Central memory CD8-positive, alpha-beta T cell (primary cell): ENCODE measurements at places on chromosomes 5 and 9.

DNA sequence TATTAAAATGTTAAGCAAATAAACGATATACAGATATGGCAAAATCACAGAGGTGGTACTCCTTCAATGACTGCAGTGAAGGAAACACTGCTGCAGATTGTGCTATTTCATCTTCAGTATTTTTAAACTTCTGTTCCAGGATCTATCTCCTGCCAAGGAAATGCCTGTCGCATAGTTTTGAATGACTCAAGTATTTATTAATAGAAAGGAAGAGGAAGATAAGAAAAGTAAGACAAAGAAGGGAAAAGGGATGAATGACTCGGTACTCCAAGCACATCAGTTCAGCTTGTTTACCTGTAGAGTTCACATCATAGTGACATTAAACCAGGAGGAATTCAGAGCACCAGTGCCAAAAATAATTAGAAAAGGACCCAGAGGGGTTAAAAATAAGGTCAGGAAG lies 5.1 kb upstream of the GPX8 start:
- H3K4me1 ChIP-seq = no peaks in the 10 kb centered on the region
- H3K27me3 ChIP-seq = no peaks in the 10 kb centered on the region
- H3K4me3 ChIP-seq = no peak overlapping the region
- no peak for DNase-seq

GRCh38 chr5:112412346-112412745 lies 6.7 kb downstream of the EPB41L4A start:
- H3K36me3 ChIP-seq = no peaks in the 10 kb centered on the region
- H3K4me1 ChIP-seq = no peaks in the 10 kb centered on the region
- no peak overlapping the region for H3K4me3 ChIP-seq
- H3K27me3 ChIP-seq = peaks cover 67% of the 10 kb centered on the region
- DNase-seq = no peak

DNA sequence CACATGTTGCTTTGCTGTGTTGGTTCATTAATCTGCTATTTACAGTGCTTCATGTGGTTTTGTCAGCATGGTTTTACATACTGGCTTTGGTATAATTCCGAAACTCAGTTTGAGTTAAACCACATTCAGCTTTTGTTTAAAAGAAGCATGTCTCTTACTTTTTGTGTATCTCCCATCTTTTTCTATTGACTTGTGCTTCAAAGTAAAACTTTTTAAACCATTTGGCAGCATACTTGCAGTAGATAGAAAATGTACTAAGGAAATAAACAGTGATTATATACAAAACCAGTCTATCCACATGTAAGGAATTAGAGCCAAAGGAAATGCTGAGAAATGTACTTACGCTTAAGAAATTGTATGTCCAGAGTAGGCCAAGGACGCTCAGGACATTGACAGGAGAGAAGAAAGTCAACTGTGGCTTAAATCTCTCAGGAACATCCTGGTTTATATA lies 286.9 kb downstream of the ARHGEF28 start:
- peaks cover 6% of the 10 kb centered on the region for H3K4me1 ChIP-seq
- DNase-seq = no peak
- no peaks in the 10 kb centered on the region for H3K27me3 ChIP-seq
- H3K36me3 ChIP-seq = no peaks in the 10 kb centered on the region
- no peak overlapping the region for H3K27ac ChIP-seq

- H3K36me3 ChIP-seq = peaks cover 2% of the 10 kb centered on the region
- no peak for DNase-seq
These were observed 76.9 kb upstream of the IFNK start for GRCh38 chr9:27447031-27447683.

DNA sequence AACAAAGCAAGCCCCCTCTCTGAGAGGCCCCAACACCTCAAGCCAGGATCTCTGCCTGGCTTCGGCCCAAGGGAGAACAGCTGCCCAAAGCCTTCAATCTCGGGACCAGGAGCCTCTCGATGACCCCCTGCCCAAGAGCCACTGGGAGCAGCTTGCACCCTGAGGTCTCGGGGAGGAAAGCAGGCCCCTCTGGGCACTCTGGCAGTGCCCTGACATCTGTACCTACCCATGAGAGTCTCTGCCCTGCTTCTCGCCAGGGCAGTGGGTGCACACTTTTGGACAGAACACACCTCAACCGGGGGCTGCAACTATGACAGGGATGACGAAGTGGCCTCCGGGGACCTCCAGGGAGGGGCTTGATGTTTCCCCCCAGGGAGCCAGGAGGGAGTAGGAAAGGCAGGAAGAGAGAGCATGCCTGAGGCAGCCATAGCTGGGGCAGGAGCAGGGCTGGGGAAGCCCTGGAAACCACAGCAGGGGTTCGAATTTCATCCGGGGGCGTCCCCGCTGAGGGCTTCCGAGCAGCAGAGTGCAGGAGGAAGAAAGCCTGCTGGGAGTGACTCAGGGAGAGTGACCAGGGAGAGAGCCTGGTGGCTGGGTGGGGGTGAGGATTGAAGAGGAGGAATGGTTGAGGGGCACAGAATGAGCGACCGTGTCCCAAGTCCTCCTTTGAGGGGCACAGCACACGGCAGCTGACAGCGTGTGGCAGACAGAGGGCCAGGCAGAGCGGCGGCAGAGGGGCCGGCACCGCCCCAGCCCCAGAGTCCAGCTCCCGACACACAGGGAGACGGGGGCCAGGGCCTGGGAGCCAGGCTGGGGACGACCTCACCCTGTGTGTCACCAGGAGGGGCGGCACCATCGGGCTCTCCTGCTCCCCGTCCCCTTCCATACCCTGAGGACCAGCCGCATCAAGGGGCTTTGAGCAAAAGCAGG lies 1.8 kb downstream of the LPCAT1 start:
- no peaks in the 10 kb centered on the region for H3K27me3 ChIP-seq
- peaks cover 40% of the 10 kb centered on the region for H3K36me3 ChIP-seq
- peak; percentile 8 for DNase-seq
- peaks cover 56% of the 10 kb centered on the region for H3K4me1 ChIP-seq

DNA sequence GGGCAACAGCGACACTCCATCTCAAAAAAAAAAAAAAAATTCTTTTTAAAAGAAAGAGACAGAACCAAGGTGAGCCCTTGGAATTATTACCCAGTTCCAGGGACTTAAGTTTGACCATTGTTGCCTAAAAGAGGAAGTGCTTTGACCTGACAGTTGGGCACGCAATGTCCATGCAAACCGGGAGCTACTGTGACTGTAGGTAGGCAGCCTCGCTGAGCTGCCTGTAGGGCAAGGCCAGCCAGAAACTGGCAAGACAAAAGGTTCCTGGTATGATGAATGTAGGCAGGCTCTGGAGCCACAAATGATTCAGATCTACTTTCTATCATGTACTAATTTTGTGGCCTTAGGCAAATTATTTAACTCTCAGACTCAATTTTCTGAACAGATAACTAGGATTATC lies 334.8 kb upstream of the ZNF462 start:
- no peaks in the 10 kb centered on the region for H3K27me3 ChIP-seq
- no peak overlapping the region for H3K4me3 ChIP-seq
- H3K27ac ChIP-seq = no peak overlapping the region
- H3K4me1 ChIP-seq = no peaks in the 10 kb centered on the region
- no peaks in the 10 kb centered on the region for H3K36me3 ChIP-seq

- no peak overlapping the region for H3K27ac ChIP-seq
- H3K27me3 ChIP-seq = no peaks in the 10 kb centered on the region
- no peaks in the 10 kb centered on the region for H3K4me1 ChIP-seq
- no peak for DNase-seq
- H3K36me3 ChIP-seq = peaks cover 2% of the 10 kb centered on the region
These were observed 1755.4 kb upstream of the ACO1 start for GRCh38 chr9:30628915-30629567.

DNA sequence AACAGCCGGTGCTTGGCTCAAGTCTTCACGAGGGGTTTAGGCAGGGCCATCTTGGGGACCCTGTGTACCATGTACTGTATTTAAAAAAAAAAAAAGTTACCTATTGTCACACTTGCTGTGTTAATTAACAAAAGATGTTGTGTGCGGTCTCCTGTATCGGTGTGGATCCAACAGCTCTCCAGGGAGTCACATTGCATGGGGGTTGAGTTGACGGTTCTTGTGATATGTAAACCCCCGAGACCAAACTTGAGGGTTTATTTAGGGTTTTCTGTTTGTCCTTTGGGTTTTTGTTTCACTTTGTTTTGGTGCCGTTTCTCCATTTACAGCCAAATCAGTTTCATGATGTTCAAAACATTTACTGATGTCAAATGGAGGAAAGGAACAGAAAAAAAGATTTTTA lies 22.2 kb downstream of the AMBP start:
- H3K27me3 ChIP-seq = peaks cover 12% of the 10 kb centered on the region
- H3K27ac ChIP-seq = no peak overlapping the region
- H3K4me1 ChIP-seq = no peaks in the 10 kb centered on the region
- DNase-seq = no peak
- H3K36me3 ChIP-seq = peaks cover 3% of the 10 kb centered on the region

DNA sequence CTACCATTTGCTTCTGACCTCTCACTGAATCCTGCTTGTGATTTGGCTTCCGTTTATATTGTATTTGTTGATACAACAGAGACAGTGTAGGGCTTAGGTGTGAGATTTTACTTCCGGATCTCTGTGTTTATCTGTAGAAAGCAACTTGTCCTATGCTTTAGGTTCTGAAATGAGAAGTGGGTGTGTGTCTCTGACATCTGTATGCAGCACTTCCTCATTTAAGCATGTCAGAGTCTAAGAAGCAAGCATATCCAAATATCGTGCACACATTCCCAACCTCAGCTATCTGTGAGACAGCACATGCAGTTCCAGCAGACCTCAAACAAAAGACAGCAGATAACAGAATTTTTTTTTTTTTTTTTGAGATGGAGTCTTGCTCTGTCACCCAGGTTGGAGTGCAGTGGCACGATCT lies 16.3 kb downstream of the KLF9 start:
- peak overlapping the region; percentile 60 for H3K4me3 ChIP-seq
- H3K27ac ChIP-seq = peak overlapping the region; percentile 87
- no peaks in the 10 kb centered on the region for H3K27me3 ChIP-seq
- DNase-seq = peak; percentile 25
- H3K4me1 ChIP-seq = peaks cover 66% of the 10 kb centered on the region

GRCh38 chr5:135990528-135991255 lies 35.9 kb upstream of the LECT2 start:
- no peak overlapping the region for H3K4me3 ChIP-seq
- H3K4me1 ChIP-seq = no peaks in the 10 kb centered on the region
- no peak for DNase-seq
- no peaks in the 10 kb centered on the region for H3K36me3 ChIP-seq

GRCh38 chr5:149728303-149728702 lies 1.8 kb upstream of the PPARGC1B start:
- DNase-seq = no peak
- no peak overlapping the region for H3K4me3 ChIP-seq
- H3K27me3 ChIP-seq = no peaks in the 10 kb centered on the region
- H3K4me1 ChIP-seq = peaks cover 4% of the 10 kb centered on the region
- H3K27ac ChIP-seq = no peak overlapping the region

DNA sequence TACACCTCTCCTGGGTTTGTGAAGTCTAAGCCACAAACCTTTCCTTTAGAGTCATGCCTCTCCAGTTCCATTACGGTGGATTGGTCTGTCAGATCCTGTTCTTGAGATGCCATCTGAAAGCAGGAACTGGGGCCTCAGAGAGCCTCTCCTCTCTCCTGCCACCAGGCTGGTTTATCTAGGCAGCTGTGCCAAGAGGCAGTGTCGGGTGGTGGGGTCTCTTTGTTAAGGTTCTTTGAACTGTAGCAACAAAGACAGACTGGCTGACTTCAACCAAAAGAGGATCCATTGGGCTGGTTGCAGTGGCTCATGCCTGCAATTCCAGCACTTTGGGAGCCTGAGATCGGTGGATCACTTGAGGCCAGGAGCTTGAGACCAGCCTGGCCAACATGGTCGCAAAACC lies 66.0 kb upstream of the ANGPTL2 start:
- H3K4me1 ChIP-seq = no peaks in the 10 kb centered on the region
- H3K36me3 ChIP-seq = peaks cover 2% of the 10 kb centered on the region
- H3K27ac ChIP-seq = no peak overlapping the region
- H3K4me3 ChIP-seq = no peak overlapping the region
- no peak for DNase-seq
- no peaks in the 10 kb centered on the region for H3K27me3 ChIP-seq

DNA sequence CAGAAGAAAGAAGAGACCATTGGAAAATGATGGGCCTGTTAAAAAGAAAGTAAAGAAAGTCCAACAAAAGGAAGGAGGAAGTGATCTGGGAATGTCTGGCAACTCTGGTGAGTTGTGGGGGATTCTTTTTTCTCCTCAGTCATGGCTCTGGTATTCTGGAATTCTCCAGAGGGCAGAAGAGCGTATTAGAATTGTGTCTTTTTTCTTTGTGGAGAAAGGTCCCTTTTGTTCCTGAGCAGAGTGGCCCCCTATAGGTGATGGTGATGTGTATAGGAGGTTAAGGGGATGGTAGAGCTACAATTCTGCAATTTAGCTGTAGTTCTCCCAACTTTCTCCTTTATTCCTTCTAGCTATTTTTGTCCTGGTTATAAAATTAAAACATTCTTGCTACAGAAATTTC lies 1.6 kb upstream of the DHFR start:
- no peak for DNase-seq
- peaks cover 30% of the 10 kb centered on the region for H3K36me3 ChIP-seq
- H3K27ac ChIP-seq = peak overlapping the region; percentile 75

DNA sequence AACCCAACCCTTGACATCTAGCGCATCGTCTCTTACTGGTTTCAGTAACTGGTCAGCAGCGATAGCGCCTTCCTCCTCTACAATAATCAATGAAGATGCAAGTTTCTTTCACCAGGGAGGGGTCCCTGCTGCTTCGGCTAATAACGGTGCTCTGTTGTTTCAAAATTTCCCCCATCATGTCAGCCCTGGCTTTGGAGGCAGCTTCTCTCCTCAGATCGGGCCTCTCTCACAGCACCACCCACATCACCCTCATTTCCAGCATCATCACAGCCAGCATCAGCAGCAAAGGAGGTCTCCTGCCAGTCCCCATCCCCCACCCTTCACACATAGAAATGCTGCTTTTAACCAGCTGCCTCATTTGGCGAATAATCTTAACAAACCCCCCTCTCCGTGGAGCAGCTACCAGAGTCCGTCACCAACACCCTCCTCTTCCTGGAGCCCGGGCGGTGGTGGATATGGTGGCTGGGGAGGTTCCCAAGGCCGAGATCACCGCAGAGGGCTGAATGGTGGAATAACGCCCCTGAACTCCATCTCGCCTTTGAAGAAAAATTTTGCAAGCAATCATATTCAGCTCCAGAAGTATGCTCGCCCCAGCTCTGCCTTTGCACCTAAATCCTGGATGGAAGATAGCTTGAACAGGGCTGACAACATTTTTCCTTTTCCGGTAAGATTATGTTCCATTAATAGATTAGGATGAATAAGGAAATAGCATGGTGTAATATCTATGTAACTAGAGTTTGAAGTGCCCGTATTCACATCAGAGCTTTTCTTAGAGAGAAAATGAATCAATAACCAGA lies 2.2 kb downstream of the CPEB4 start:
- H3K4me1 ChIP-seq = peaks cover 78% of the 10 kb centered on the region
- peak overlapping the region; percentile 99 for H3K4me3 ChIP-seq
- DNase-seq = no peak

GRCh38 chr5:63205976-63206375 lies 627.4 kb downstream of the LRRC70 start:
- H3K27me3 ChIP-seq = no peaks in the 10 kb centered on the region
- no peaks in the 10 kb centered on the region for H3K4me1 ChIP-seq
- H3K36me3 ChIP-seq = no peaks in the 10 kb centered on the region
- H3K4me3 ChIP-seq = no peak overlapping the region
- H3K27ac ChIP-seq = no peak overlapping the region
- DNase-seq = no peak
